ENCODE measurements at places on chromosomes 5 and 9. TPM values are rescaled to one million over a fixed set of nuclear protein-coding genes. Genes with fewer than 3 reads are reported as not detected.

Gene PITX1
- 19.6 TPM for polyA plus RNA-seq

Gene TAS2R1
- polyA plus RNA-seq = not detected

Gene CHSY3
- 1.7 TPM for polyA plus RNA-seq

Gene PTGES
- 4.9 TPM for polyA plus RNA-seq

Gene IFNA21
- 0.13 TPM for polyA plus RNA-seq

DNA sequence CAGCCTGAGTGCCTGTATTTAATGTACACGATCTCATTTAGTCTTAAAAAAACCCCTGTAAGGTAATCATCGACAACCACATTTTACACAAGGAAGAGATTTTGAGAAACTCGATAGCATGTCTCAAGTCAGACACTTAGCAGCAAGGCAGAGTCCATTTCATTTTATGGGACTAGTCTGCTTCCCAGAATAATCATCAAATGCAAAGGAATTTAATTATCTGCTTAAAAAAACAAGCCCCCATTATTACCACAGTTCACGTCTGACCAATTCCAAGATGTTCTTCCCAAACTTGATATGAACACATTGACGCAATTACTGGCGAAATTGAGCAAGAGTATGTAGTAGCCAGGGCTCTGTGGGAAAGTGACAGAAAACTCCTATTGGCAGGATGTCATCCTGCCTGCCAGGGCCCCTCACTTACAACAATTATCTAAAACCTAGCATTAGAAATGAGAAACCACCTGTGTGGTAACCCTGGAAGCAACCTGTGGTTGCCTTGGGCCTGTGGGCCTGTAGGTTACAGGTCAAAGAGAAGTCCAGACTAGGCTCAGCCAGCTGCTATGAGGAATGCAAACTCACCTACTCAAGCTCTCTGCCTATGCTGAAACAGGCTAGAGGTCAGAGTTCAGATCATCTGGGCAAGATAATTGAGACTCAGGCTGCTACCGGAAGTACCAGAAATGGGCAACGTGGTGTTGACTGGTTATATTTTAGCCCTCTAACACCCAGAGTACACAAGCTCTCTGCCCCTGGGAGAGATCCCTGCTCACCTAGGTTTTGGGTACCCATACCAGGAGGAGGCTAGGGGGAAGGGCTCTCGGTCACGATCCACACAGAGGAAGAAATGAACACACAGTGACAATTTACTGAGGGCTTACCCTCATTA lies 1.6 kb downstream of the B4GALT1 start:
- DNase-seq = peak; percentile 81

DNA sequence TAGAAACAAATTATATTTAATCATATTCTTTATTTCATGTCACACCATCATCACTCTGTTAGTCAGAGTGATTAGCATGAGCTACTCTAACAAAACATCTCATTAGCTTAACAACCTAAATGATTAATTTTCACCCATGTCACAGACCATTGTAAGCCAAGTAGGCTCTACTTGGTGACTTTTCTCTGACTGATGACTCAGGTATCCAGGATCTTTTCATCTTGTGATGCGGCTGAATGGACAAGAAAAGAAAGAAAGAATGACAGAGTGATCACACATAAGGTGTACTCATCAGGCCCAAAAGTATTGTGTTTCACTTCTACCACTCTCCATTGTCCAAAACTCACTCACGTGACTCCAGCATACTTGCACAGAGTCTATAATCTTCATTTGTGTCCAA lies 299.3 kb downstream of the ANXA1 start:
- DNase-seq = no peak

- no peak for DNase-seq
Measured at GRCh38 chr5:150624334-150625163, 15.9 kb upstream of the SYNPO start.

GRCh38 chr9:83623679-83624076 lies 735 bp downstream of the IDNK start:
- peak; percentile 85 for DNase-seq

- no peak for DNase-seq
Measured at GRCh38 chr9:77712533-77713130, 64.5 kb upstream of the GNA14 start.

DNA sequence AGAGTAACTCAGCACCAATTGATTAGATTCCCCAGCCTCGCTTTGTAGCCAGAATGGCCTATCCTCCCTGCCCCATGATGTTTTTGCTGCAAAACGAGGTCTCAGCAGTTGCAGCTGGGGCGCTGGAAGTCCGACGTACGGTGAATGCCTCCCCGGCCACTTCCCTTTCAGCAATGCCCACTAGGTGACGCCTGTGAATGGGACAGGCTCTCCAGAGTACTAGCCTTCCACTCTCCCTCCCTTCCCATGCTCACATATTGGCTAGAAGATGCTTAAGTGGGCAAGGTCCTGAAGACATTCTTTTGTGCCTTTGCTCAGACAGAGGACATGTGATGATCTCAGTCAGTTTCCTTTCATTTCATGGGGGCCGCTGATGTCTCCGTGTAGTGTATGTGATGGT lies 50.8 kb downstream of the DMRT2 start:
- DNase-seq = peak; percentile 10

DNA sequence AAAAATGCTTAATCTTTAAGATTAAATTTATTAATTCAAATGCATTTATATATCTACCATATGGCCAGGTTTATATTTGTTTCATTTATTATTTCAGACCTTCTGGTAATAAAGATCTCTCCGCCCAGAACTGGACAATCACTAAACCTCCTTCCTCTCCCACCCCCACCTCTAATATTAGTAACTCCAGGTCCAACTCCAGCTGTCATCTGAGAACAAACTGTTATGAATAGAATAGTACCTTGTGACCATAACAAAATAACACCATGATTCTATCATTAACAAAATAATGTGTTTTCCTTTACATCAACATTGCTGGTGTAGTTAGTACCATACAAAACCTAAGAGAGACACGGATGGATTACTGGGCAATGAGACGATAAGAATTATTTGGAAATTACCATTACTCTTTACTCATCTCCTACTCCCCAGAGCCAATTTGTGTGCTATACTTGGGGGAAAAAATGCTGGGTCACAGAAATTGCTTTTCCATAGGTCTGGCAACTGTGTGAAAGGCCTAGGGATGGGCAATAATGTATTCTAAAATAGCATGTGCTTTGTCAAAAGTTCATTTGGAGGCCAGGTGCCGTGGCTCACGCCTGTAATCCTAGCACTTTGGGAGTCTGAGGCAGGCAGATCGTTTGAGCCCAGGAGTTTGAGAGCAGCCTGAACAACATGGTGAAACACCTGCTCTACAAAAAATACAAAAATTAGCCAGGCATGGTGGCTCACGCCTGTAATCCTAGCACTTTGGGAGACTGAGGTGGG lies 186.1 kb downstream of the ENC1 start:
- no peak for DNase-seq

DNA sequence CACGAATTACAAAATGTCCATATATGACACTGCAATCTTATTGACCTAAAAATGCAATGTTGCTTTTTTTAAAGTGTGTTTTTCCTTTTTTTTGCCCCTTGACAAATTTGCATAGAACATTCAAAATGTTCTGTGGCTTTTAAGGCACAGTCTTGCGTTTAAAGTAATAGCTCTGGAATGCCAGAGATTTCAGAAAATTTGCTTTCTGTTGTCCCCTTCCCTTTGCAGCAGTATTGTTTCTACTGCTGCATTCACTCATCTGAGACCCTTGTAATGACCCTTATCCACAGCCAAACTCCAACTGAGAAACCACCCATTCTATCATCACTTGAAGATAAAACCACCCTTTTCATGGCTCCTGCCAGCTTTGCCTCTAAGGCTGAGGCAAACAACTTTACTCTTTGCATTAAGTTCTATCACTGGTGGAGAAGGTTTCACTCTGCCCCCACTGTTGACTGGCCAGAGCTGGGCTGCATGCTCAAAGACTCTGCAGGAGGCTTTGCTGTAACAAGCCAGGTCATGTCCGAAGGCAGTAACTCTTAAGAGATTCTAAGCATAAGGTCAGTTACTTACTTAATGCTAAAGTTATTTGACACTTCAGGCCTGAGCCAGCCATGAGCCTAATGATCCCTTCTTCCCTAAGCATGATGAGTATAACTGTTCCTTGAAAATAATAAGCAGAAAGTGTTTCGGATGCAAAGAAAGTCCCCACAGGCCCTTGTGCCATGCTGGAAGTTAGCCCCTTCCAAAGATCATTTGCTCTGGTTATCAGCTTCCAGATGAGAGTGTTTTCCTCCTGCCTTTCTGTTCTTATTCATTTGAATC lies 101.9 kb downstream of the CD180 start:
- DNase-seq = no peak

GRCh38 chr9:21830589-21830988 lies 28.2 kb downstream of the MTAP start:
- DNase-seq = no peak

GRCh38 chr9:108775901-108776306 lies 79.9 kb downstream of the ACTL7B start:
- DNase-seq = no peak

- DNase-seq = no peak
Measured at GRCh38 chr5:23303435-23303834, 204.0 kb upstream of the PRDM9 start.

GRCh38 chr9:38057416-38058195 lies 11.4 kb downstream of the SHB start:
- DNase-seq = no peak

DNA sequence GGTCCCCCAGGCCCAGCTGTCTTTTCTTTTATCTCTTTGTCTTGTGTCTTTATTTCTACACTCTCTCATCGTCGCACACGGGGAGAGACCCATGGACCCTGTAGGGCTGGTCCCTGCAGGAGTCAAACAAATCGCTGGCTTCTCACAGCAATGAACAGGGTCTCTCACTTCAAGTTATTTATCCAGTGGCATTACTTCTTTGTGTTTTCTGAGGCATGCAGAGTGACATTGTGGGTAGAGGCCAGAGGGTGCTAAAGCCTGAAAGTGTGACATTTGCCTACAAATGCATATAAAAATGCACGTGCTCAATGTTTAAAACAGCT lies 127.6 kb downstream of the ST8SIA4 start:
- DNase-seq = no peak
